Head of caudate nucleus (tissue), 42 donors: ENCODE measurements at places on chromosomes 6 and 20.

- DNase-seq = no peak
Observed at GRCh38 chr6:117559299-117559698, 43.0 kb downstream of the GOPC start.

- DNase-seq = peak; percentile 36
Observed at GRCh38 chr6:25278914-25279747, at the start of gene CARMIL1. CARMIL1 (plus strand) TSS chr6:25279374; CDS start chr6:25279796, 422 bp downstream.

DNA sequence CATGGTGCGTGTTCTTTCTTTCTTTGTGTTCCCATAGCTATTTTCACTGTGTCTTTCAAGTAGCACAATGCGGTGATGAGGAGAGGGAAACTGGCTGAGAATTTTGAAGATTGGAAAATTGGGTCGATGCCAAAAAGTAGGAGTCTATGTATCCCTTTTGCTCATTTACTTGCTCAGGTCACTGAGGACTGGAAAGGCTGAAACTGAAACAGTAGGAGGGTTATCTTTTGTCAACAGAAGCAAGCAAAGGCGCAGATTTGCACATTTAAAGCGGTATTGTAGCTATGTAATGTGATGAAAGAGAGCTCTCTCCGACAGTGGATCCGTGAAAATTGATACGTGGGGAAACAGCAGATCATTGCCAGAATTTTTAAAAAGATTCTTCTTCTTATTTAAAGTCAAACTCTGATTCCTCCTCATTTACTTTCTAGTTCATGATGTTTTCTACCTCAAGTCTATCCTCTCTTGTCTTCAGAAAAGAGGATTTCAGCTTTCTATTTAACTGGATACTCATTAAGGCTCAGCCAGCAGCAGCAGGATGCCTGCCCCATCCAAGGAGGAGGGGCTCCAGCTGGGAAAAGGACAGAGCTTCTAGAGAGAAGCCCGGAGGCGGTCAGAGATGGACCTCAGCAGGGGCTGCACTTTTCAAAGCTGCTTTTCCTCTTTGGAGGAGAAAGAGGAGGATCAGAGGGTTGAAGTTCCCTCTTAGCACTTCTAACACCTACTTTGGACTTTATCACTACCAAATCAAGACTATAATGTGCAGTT lies 15.9 kb upstream of the FYN start:
- DNase-seq = peak; percentile 38

DNA sequence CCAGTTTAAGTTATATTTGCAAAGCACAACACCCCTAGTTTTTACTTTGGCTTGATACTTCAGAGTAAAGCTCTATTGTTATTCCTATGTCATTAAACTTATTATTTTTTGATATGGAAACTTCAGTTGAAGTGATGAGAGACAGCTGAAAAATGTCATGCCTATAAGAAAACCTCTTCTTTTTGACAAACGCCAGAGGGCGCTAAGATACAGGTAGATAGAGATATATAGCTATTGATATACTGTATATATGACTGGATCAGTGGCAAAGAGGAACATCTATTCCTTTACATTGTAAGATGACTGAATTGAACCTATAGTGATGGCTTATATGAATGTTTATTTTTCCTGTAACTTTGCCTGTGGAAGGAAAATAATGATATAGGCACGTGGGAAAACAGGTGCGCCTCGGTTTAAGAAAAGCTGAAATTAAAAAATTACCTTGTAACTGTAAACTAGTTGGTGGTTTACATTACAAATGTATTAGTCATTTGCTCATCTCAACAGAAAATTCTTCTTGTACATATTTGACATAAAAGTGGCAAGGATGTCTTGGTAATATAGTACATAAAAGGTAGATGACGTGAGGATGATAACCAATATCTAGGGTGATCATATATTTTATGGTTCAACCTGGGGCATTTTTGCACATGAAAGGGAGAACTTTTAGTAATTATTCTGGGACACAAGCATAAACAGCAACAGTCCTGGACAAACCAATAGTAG lies 74.1 kb downstream of the LAMA4 start:
- DNase-seq = peak; percentile 46

DNA sequence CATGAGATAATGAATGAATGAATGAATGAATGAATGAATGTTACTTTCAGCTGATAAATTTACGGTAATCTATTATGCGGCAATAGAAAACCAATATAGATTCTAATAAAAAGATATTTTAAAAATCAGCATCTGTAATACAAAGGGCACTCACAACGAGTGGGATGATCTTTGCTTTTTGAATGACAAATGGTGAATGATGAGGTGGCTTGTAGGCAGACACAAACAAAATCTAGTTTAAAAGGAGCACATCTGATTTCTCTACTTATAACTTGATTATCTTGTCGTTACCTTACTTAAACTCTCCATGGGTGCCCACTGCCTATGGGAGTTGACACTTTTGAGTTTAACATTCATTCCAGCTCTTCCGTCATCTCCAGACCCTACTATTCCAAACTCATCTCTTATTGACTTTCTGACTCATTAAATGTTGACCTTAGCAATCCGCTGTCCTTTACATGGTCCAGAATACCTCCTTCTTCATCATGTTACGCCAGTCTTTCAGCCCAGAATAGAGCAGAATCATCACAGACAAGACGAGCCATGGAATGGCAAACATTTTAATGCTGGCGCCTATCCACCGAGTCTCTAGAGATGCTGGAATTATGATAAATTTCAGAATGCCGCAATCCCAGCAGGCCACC lies 41.3 kb downstream of the NHLRC1 start:
- DNase-seq = no peak

DNA sequence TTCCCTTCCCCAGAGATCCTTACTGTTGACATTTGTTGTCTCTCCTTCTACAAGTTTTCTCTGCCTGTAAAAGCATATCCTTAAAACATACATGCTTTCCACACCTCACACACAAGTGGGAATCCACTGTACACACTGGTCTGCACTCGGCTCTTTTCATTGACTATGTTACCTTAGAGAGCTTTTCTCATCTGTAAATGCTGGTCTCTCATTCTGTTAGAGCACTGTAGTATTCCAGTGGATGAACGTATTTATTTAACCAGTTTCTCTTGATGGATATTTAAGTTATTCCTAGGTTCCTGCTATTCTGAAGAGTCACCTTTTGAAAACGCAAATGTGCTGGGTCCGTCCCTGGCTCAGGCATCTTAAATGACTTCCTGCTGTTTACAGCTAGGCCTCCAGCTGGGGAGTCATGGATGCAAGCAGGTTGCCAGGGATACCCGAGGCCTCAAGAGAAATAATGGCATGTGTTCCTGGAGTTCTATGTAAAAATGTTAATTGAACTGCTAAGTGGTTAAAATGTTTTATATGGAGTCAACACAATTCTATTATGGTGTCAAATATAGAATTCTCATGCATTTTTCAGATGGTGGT lies 61.1 kb upstream of the TGM3 start:
- no peak for DNase-seq

GRCh38 chr20:60066438-60066823 lies 108.2 kb downstream of the CDH26 start:
- no peak for DNase-seq

DNA sequence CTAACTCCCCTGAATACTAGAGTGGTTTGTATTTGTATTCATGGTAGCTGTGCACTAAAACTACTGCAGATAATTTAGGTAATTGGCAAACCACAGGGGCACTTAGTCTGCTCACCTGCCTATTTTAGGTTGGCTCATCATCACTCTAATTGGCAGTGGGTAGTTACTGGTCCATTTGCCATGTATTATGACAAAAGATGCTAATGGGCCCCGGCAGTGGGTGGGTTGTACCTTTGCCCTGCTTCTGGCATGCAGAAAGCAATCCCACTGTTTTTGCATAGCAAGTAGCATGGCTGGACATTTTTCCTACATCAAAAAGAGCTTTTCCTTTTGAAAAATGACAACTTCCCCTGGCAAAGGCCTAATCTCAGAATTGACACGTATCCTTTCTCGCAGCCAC lies 741.4 kb upstream of the MAP3K7 start:
- DNase-seq = no peak

DNA sequence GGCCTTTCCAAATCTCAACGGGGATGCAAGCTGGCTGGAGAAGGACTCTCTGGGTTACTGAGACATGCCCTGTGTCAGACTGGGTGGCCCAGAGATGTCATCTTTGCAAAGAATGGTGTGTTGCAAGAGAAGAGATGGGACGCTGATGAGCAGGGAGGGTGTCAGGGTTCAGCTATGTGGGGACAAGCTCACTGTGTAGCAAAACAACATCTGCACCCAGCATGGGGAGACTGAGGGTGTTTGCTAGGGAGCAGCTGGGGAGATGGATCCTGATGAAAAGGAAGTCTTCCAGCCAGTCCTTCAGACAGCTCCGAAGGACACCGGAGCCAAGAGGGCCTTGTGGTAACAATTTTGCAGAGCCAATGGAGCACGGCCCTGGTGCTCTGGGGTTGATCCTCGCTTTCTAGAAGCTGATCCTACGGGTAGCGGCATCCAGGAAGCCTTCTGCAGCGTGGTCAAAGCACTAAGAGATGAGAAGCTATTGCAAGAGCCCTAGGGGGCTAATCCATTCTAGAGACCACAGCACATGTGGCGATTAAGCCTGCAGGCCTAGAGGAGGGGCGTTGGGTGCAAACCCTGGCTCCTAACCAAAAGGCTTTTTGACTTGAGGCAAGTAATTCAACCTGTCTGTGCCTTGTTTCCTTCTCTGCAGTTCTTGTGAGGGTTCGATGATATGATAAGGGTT lies 39.9 kb downstream of the EDN3 start:
- no peak for DNase-seq

DNA sequence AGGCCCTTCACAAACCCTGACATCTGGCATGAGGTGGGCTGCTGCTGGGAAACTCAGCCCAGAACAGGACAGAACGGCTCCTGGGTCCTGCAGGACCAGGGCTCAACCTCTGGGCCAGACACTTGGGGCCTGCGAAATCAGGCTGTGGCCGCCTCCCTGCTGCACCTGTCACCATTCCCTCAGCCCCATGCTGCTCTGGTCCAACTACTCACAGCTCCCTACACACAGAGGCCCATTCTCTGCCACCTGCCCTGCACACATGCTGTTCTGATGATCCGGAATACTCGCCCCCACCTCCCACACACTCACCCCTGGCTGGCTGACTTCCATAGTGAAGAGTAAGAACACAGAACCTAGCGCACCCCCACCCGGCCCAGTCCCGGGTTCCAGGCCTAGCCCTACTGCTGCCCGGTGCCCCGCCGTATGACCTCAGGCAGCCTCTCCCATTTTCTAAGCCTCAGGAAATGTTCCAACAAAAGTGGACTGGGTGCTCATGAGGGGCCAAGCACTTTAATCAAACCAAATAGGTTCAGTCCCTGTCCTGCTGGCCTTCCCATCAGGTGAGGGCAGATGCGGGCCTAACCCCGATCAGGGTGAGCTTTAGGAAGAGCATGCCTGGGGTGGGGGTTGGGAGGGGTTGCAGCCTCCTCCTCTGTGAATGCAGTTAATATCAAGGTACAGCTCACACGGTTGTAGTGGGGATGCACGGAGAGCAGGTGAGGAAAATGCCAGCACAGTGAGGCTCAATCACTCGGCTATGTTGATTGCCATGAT lies 3.9 kb downstream of the PEDS1 start:
- DNase-seq = peak; percentile 38

DNA sequence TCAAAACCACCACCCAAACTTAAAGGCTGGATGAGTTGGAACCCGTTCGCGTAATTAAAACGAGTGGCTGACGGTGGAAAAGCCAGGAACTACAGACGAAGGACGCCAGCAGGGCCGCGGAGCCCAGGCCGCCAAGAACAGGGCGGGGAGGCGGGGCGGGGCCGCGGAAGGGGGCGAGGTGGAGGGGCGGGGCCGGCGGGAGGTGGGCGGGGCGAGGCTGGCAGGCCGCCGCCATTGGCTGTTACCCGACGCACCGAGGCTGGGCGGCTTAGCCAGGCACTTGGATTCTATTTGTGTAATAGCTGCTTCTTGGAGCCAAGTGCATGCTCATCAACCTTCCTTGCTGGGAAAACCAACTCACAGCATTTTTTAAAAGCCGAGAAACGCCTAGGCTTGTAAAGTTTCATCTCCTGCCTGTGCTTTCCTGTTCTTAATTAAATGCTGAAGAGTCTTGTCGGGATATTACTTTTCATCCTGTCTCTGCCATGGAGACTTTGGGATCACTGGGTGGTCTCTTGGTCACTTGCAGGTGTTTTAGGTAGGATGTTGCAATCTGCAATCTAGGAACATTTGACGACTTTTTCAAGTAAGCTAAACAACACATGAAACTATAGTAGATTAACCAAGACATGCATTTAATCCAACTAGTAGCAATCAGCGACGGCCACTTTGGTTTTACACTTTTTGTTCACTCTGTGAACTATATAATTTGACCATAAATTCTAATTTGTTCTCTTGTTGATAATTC lies 245.0 kb downstream of the ARID1B start:
- DNase-seq = peak; percentile 94

- no peak for DNase-seq
Observed at GRCh38 chr20:56964901-56965300, 301.5 kb downstream of the BMP7 start.

- DNase-seq = no peak
Observed at GRCh38 chr20:48770700-48771442, 56.9 kb downstream of the PREX1 start.

GRCh38 chr6:12147557-12148316 lies 135.6 kb downstream of the HIVEP1 start:
- DNase-seq = no peak

GRCh38 chr6:5599127-5599526 lies 337.8 kb downstream of the FARS2 start:
- no peak for DNase-seq

- DNase-seq = no peak
Observed at GRCh38 chr6:72216222-72217068, 330.1 kb downstream of the RIMS1 start.

GRCh38 chr6:131096786-131097185 lies 33.7 kb upstream of the EPB41L2 start:
- DNase-seq = no peak

DNA sequence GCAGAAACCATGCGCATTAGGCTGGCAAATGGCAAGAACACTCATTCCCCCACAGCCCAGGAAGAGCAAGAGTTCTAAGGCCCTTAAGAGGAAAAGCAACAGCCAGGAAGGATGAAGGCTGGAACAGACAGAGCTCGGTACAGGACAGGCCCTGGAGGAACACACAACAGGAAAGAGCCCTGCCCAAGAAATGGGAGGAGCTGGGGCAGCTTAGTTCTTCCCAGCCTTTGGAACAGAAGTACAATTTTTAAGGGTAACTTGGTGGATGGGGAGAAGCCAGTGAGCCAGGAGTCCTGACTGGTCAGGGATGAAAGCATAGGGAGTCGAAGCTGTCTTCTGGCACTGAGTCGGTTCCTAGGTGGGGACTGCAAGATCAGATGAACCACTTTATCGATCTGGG lies 32.4 kb downstream of the OR2B2 start:
- DNase-seq = no peak

- DNase-seq = no peak
Observed at GRCh38 chr20:37077009-37077408, 18.8 kb downstream of the RBL1 start.
